ENCODE measurements at places on chromosomes 1 and 21.

DNA sequence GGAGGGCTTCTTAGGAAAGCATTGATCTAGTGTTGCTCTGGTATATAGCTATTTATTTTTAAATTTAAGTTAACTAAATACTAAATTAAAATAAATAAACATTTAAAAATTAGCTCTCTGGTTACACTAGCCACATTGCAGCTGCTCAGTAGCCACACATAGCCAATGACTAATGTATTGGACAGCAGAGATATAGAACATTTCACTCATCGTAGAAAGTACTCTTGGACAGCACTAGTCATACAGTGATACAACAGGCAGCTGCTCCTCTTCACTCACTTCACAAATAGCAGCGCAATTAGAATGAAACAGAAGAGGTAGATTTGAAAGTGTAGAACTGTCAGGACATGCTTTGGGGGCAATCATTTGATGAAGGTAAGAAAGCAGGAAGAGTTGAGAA, 245.4 kb downstream of the PBX1 start:
- no peak for DNase-seq

GRCh38 chr1:240739139-240739538, 127.2 kb upstream of the GREM2 start:
- no peak for DNase-seq

- DNase-seq = no peak
Measured at GRCh38 chr21:45040157-45040711, 34.1 kb upstream of the ADARB1 start.

GRCh38 chr1:208737161-208737560, 493.0 kb upstream of the PLXNA2 start:
- no peak for DNase-seq

DNA sequence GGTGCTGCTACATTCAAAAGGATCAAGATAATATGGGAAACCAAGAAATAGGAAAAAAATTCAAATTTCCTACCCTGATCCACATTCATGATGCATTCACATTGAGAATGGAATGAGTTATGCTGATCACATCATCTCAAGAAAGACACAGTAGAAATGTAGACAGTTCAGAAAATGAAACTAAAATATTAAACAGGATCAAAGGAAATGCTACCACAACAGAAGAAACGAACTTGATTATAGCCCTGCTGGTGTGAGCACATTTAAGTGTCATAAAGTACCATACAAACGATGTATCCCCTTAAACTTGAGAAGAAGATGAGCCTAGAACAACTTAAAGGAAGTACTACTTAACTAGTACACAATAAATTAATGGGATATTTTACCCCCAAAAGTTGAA, 21.3 kb downstream of the SYDE2 start:
- no peak for DNase-seq

- peak; percentile 87 for DNase-seq
Measured at GRCh38 chr1:245997471-245998258, 509.4 kb downstream of the SMYD3 start.

DNA sequence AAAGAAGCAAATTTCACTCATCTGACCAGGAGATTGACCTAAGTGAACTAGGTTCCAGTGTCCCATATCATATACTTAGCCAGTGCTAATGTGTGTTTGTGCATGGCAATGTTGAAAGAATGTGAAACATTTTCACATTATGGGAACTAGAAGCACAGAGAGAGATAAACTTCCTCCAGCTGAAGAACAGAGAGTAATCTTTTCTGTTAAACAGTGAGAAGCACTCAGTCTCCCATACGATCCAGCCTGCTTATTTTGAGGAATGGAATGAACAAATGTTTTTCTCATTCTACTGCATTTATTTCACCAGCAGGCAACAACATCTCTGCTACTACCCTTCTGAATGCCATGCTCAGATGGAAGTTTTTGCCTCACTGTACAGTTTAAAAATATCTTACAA, 170.5 kb downstream of the TTLL7 start:
- DNase-seq = no peak

- DNase-seq = no peak
Measured at GRCh38 chr1:169692756-169693460, 18.5 kb downstream of the SELL start.

GRCh38 chr1:234307726-234308125, 65.5 kb upstream of the COA6 start:
- no peak for DNase-seq

Data from islet precursor cell (in vitro differentiated cells).